NCI-H2081 (cell line): ENCODE measurements at places on chromosomes 6 and 20.

DNA sequence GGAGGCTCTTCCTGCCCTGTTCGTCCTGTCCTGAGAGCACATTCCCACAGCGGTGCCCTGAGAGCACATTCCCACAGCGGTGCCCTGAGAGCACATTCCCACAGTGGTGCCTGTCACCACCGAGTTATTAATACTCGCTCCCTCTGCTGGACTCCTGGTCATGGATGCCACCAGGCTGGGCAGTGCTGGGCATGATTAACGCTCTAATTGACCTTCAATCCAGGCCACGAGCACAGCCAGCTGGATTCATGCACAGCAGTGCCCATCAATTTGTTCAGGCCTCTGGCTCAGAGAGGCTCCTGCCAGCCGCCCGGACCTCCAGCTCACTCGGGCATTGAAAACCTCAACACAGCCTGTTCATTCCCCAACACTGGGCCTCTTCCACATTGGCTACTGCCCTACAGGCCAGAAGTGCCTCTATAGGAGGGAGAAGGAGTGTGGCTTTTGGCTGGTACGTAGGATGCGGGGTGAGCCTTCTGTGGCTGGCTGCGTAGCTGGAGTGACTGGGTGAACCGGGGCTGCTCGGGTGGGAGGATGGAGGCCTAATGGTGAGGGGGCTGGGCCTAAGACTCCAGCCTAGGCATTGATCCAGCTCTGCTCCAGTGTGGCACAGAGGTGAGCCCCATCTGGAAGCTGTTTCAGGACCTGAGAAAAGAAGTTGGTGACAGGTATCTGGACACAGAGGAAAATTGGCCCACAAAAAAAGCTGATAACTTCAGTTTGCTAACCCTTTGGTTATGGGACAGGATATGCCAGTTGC, 9.3 kb downstream of the IP6K3 start:
- no peak for DNase-seq

DNA sequence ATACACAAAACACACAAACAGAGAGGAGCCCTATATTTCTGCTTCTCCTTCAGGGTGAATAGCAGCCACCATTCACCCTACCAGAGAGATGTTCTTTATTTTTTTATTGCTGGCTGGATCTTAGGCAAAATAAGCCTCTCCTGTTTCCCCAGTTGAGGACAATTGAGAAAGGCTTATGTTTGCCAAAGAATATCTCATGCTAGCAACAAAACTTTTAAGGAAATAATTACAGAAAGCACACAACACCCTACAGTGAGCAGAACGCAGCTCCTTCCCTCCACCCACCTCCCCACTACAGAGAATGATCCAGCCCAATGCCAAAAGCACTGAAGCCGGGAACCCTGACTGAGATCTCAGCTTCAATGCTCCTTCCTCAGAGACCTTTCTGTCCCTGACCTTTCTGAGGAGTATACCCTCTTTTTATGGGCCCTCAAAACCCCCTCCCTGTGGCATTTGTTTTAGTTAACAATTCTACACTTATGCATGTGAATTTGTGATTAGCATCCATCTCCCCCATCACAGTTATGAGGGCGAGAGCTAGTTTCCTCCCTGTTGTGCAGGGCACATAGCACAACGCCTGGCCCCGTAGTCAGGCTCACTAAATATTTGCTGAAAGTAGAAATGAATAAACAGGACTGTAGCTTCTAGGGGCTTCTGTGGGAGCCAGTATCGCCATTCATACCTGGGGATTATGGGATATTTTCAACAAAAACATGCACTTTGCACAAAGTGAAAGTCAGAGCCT, 491.6 kb upstream of the CDH4 start:
- DNase-seq, result no peak

DNA sequence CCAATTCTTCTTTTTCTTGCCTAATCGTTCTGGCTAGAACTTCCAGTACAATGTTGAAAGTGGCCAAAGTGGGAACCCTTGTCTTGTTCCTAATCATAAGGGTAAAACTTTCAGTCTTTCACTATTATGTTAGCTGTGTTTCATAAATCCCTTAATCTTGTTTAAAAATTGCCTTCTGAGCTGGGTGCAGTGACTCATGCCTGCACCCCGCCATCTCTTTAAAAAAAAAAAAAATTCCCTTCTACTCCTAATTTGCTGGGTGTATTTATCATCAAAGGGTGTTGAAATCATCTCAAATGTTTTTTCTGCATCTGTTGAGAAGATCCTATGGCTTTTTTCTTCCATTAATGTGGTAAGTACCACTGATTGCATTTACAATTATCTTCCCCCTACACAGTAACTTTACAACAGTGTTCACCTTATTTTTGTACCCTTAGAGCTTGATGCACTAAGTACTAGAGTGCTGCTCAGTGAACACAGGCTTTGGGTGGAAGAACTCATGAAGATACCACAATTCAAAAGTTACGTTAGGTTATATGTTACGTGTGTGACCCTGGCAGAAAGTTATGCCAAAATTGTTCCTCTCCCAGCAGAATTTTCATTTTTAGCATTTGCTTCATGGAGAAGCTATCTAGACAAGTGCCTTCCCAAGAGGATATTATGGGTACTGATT, 9.7 kb downstream of the SNRPB start:
- no peak for DNase-seq

GRCh38 chr6:109008537-109009235, 86.0 kb downstream of the SESN1 start:
- no peak for DNase-seq

- no peak for DNase-seq
These were observed 109.6 kb upstream of the FRMD1 start for GRCh38 chr6:168188369-168189199.

DNA sequence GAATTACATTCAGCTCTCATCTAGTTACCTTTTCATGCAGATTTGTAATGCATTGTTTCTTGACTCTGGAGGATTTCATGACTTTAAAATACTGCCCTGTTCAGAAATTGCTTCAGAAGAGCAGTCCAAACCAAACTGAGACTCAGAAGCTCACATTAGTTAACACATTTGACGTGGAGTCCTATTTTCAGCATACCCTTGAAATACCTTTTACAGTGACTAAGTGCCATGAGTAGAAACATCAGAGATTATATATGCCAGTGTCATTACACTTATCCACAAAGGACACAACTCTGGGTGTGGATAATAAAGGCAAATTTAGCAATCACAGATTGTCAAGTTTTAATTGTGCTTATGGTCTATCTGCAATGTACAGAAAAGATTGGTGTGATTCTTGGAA, 459.6 kb downstream of the FRK start:
- no peak for DNase-seq

DNA sequence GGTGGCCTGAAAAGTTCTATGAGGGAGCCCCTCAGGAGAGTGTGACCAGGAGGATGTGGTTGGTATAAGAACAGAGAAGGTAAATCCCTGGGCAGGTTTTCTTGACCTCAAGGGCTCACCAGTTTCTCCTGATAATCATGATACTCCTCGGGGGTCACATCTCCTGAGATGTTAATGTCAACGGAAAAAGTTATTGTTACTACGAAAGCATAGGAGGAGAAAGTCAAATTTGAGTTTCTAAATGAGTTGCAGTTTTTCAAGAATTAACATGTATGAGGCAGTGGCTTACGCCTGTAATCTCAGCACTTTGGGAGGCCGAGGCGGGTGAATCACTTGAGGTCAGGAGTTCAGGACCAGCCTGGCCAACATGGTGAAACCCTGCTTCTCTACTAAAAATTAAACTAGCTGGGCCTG, 23.4 kb downstream of the MGME1 start:
- DNase-seq, result no peak

DNA sequence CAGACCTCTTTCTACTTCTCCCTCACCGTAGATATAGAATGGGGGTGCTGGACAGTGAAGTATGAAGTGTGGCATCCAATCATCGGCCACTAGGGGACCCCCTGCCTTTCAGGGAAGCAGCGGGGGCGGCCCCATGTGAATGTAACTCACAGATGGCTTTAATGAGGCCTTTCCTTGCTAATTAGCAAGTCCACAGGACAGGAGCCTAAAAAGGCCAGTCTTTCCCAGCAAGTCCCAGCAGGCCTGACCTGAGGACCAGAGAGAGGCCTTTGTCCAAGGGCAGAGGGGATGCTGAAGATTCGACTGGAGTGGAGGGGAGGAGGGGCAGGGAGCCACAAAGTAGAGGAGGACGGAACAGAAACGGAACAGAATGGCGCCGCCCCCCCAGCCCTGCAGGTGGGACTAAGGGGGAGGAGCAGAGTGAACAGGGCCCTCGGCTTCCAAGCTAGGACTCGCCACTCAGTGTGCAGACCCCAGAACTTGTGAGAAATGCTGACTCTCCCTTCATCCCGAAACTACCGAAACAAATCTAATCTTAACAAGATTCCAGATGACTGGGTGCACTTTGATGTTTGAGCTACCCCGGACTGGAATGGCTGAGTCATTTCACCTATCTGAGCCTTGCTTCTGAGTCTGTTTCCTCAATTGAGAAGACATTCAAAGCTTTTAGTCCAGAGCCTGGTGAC, 5.8 kb downstream of the C6orf132 start:
- no peak for DNase-seq

GRCh38 chr6:132961610-132962009, 147.2 kb downstream of the RPS12 start:
- DNase-seq, result no peak

GRCh38 chr6:95548188-95548786, 29.0 kb upstream of the MANEA start:
- DNase-seq, result no peak

GRCh38 chr20:43576108-43576507, 14.6 kb upstream of the IFT52 start:
- no peak for DNase-seq

GRCh38 chr6:50961611-50962010, 142.9 kb downstream of the TFAP2B start:
- DNase-seq, result no peak

GRCh38 chr20:50464026-50464724, 46.0 kb upstream of the PTPN1 start:
- peak; percentile 37 for DNase-seq

- no peak for DNase-seq
These were observed 183.2 kb upstream of the MYLIP start for GRCh38 chr6:15945593-15946159.

GRCh38 chr20:38834868-38835267, 29.4 kb downstream of the PPP1R16B start:
- no peak for DNase-seq

DNA sequence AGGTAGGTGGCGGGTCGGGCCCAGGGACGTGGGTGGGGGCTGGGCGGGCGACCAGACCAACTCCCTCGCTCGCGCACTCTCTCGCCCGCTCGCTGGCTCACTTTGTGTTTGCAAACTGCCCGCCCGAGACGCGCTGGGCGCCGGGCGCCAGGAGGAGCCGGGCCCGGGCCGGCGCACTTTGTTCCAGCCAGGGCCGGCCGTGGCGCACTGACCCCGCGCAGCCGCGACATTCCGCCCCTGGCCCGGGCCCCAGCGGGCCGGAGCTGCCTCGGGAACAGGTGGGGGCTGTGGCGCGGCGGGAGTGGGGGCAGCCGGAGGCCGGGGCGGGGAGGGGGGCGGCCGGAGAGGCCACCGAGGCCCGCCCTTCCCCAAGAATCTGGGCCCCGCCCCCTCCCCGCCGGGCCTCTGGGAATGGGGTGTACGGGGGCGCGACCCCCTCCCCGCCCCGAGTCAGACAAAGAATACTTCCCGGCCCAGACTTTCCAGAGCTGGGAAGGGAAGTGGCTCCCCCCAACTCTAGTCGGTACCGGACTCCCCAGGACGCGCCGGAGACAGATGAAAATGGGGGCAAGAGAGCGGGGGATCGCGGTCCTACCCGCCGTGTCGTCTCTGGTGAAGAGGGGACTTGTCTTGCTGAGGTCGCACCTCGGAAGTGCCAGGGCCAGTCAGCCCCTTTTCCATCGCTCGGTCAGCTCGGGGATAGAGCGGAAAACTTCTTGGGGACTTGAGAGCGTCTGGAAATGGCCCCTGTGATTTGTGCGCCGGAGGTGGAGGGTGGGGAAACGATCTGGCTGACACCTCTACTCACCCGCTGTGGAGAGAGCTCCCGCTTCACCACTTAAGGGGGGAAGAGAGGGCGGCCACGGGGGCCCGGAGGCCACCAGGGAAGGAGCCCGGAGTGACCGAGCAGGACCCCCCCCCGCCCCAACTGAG, 951 bp downstream of the FOXP4 start:
- DNase-seq, result peak; percentile 25

DNA sequence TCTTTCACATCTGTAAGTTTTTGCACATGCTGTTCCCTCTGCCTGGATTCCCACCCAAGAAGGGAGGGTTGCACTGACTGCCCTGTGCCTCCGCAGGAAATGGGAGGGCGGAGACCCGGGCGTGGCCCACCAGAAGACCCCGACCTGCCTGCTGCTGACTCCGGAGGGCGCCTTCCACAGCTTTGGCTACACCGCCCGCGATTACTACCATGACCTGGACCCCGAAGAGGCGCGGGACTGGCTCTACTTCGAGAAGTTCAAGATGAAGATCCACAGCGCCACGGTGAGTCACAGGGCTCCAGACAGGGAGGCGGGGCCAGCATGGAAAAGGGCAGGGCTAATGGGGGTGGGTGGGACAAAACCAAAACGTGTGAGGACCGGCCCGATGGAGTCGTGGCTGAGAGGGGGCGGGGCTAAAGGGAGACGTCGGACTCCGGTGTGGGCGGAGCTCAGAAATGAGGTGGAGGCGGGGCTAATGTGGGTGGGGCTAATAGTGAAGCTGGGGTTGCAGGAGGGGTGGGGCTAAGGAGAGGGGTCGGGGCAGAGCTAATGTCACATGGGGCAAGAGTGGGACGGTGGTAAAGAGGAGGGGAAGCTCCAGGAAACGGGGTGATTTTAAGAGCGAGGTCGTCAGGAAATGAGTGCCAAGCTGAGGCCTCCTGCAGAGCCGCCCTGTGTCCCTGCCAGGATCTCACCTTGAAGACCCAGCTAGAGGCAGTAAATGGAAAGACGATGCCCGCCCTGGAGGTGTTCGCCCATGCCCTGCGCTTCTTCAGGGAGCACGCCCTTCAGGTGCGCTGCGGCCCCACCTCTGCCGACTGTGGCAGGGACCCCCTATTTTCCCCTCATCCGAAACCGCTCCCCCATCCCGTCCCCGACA, 12.6 kb downstream of the HSPA12B start:
- peak; percentile 49 for DNase-seq

- DNase-seq, result no peak
These were observed 15.1 kb upstream of the ZSCAN9 start for GRCh38 chr6:28209753-28210535.

DNA sequence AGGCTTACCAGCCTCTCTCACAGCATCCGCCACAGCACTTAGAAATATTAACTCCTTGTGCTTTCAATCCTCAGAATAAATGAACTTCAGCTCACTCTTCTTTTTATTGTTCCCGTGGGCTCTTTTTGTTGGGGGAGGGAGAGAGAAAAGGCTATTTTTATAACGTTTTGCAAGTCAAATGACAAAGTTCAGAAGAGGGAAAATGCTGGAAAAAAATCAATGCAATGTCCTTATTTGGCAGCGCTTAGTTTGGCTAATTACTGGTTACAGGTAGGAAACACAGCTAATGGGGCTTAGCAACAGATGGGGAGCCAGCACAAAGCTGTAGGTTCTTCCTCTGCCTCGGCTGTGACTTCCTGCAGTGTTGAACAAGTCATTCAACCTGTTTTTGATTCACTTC, 1067.0 kb upstream of the MAP3K7 start:
- DNase-seq, result peak; percentile 92

DNA sequence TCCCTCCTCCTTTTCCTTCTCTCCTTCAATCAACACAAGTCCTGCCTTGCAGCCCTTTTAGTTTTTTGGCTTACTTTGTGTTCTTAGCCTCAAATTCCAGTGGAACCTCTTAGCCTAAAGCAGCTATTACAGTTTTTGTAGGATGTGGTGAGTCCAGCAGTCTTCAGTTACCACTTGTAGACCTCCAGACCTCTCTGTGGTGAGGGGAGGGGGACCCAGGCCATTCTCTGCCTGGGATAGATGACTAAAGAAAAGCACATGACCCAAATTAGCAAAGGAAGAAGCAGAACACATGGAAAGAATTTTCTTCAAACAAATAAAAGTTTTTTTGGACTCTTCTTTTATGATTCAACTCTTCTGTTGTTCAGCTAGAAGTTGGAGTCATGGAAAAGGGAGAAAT, 246.5 kb downstream of the HAO1 start:
- no peak for DNase-seq
